ENCODE measurements at places on chromosomes 3 and 15.

DNA sequence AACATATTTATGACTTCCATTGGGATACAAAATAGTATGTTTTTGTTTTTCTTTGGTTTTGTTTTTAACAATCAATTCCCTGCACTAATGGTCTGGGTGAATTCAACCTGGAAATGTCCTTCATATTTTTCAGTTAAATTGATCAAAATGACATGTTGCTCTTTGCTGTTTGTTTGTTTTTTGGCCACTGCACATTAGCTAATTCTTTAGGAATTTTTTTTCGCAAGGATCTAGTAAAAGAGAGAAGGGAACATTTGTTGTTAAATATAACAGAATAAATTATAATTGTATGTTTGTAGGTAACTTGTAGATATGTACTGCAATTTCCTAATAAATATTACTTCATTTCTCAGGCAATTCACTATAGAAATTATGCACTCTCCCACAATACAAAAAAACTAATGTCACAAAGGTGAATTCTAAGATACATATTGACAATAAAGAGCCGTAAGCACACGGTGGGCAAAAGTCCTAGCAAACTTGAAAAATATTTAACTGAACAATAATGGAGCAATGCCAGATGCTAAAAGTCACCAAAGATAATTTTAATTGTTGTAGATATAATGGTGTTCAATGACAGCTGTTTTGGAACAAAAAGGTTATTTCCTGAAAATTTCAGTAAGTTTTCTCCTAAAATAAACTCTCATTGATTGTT, 21.4 kb upstream of the PPARG start:
- DNase-seq = no peak

- no peak for DNase-seq
Observed at GRCh38 chr15:69026355-69026754, 11.9 kb downstream of the NOX5 start.

- no peak for DNase-seq
Observed at GRCh38 chr3:56889131-56889530, 87.4 kb upstream of the ARHGEF3 start.

GRCh38 chr3:88595026-88595425, 445.3 kb downstream of the C3orf38 start:
- DNase-seq = peak; percentile 13

GRCh38 chr3:107928084-107928445, 162.8 kb downstream of the CD47 start:
- peak; percentile 57 for DNase-seq

GRCh38 chr3:133572158-133573053, 1.1 kb upstream of the CDV3 start:
- no peak for DNase-seq

GRCh38 chr15:89130201-89130600, 41.9 kb downstream of the ABHD2 start:
- no peak for DNase-seq

DNA sequence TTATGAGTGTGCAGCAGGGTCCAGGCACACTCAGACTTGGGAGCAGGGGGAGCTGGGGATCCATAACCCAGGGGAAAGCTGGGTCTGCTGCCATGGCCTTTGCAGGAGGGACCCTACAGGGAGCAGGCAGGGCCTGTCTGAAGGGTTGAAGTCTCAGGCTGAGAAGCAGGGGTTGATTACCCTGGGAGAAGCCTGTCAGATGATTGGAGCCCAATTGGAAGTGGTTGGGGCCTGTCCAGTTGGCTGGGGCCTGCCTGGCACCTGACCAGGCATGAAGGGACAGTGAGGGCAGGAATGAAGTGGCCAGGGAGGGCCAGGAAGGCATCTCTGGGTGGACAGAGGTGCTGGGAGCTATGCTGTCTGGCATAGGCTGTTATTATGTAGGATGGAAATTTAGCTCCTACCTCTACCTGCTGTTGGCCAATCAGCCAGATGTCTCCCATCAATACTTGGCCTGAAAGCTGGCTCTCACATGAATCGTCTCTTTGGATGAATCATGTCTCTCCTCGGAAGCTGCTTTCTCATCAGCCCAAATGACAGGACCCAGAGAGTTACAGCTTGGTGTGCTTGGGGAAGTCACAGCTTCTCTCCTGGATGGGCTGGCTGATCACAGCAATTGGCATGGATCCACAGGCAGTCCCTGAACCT, 27.4 kb upstream of the SLCO2A1 start:
- DNase-seq = no peak

GRCh38 chr3:123031051-123031450, 3.5 kb upstream of the SEMA5B start:
- no peak for DNase-seq

GRCh38 chr15:34610354-34610753, 26.9 kb upstream of the GOLGA8B start:
- no peak for DNase-seq

GRCh38 chr3:152469248-152470025, 200.7 kb downstream of the MBNL1 start:
- DNase-seq = no peak

Measured in stomach (tissue), 19 donors.